BE2C (cell line): ENCODE measurements at places on chromosomes 6 and 20.

DNA sequence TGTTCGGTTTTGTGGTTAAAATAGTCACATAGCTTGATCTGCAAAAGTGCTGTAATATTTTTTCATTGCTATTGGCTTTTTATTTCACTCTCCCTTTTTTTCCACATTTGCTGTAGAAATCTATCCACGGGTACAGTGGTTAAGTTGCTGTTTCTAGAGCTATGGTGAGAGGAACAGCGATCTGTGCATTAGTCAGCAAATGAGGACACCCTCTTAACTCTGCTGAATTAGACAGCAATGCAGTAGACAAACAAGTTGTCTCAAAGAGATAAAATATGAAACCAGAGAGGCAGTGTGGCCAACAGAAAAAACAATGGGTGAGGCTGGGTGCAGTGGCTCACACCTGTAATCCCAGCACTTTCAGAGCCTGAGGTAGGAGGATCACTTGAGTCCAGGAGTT, 17.6 kb upstream of the SYNJ2 start:
- DNase-seq: no peak

DNA sequence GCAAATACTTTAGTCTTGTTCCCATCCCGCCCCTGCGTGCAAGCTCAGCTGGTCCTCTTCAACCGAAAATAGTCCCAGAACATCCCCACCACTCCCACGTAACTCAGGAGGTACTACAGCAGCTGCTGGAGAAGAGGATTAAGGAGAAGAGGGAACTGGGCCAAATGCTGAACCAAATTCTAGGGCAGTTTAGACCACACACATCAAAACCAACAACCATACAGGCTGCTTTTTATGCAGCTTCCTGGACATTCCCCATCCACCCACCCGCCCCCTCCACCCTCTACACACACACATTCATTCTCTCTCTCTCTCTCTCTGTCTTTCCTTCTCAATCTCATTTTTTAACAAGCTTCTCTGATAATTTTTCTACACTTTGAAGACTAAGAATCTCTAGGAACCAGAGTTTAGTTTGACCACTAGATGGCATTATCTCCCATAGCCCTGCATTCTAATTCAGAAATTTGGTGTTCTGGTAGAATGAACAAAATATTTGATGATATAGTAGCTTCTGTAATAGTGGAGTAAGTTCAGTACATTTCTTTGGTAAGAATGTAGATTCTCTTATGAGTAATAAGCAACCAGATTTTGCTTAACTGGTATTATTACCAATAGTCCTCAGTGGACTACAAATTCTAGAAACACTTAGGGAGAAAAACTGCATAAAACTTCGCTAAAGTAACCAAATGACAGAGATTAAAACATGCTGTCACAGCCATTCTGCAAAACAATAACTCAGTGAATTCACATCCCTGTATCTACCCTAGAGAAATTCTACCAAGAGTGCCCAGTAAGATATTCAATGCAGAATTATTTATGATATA, 52.1 kb upstream of the BEND6 start:
- no peak for DNase-seq

GRCh38 chr6:24093381-24093780, 32.6 kb upstream of the NRSN1 start:
- no peak for DNase-seq

- no peak for DNase-seq
Observed at GRCh38 chr20:4937407-4938319, 63.6 kb downstream of the SLC23A2 start.

DNA sequence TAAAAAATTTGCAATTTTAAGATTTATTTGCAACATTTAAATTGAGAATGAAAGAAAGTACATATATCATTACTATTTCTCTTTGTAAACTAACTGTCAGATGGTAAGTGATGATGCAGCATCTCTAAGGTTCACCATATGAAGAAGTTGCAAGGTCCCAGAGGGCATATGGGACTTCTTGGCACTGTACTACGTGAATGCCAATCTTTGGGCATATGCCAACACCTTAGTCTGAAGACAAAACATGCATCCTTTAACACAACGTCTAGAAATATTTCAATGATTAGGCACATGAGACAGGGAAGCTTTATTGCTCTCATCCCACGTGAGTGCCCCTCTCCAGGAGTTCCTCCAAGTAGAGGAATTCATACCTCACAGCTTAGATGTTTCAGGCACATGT, 66.8 kb downstream of the CDK19 start:
- no peak for DNase-seq

- DNase-seq: no peak
Observed at GRCh38 chr6:150091476-150091875, 22.6 kb upstream of the ULBP3 start.

GRCh38 chr6:32194388-32194787, 1.9 kb upstream of the GPSM3 start:
- no peak for DNase-seq

- no peak for DNase-seq
Observed at GRCh38 chr6:158808941-158809678, 10.1 kb downstream of the EZR start.

GRCh38 chr6:129472239-129472638, 237.7 kb downstream of the ARHGAP18 start:
- DNase-seq: no peak

DNA sequence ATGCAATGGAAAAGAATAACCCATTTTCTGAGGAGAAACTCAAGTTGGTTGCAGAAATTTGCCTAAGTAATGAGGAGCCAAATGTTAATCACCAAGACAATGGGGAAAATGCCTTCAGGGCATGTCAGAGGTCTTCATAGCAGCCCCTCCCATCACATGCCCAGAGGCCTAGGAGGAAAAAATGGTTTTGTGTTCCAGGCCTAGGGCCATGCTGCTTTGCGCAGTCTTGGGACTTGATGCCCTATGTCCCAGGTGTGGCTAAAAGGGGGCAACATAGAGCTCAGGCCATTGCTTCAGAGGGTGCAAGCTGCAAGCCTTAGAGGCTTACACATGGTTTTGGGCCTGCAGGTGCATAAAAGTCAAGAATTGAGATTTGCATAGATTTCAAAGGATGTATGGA, 485.9 kb downstream of the EYS start:
- no peak for DNase-seq

DNA sequence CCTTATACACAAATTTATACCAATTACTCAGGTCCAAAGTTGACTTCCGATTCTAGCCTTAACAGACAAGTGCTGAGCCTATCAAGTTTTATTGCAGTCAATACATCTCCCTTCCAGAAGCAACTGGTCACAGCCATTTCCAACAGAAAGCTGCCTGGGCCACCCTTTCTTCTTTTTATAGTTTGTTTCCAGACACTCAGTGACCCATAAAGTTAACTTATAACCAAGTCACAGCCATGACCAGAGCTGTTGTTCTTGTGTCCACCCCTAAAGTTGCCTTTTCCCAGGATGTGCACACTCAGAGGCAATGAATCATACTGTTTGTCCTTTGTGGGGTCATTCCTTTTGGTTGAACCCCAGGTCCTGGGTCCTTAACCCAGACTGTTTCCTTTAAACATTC, 89.9 kb downstream of the CD83 start:
- DNase-seq: no peak

- no peak for DNase-seq
Observed at GRCh38 chr6:162124710-162125435, 602.7 kb downstream of the PRKN start.

GRCh38 chr20:300345-300990, 3.1 kb downstream of the ZCCHC3 start:
- no peak for DNase-seq

DNA sequence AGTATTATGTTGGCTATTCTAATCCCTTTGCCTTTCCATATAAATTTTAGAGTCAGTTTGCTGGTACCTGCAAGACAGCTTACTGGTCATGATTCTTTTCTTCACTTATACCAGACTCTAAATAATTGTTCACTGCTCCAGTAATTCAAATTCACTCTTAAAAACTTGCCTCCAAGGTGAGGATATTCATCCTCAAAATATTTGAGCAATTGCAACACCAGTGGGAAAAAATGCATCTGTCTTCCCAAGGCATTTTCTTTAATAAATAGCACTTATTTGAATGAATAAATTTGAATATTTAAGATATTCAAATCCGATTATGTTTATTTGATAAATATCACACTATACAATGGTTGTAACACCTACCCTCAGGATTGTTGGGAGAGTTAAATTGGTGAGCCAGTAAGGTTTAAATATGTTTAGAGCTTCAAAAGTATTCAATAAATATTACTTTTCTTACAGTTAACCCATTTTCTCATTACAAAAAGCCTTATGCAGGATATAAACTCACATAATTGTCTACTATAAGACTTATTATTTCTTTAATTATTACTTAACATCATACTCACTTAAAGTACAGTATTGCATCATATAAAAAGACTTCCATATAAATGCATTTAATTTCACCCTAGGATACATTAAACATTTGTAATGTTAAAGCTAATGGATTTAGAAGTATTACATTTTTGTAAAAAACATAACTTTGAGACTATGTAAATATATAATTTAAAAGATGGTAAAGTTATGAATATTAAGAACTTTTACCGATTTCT, 285.6 kb downstream of the SAMD5 start:
- DNase-seq: no peak

DNA sequence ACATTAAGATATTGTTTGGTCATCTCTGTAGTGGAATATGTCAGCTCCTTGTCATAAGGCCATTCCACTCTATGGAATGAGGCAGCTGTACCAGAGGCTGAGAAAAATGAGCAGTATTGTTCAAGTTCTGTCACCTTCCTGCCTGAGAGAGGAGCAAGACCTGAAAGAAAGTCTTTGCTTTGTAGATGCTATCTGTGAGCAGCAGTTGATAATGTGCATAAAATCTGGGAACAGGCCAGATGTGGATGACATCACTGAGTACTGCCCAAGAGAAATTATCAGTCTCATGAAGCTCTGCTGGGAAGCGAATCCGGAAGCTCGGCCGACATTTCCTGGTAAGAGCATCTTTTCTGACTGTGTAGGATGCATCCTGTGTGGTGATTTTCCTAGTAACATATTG, 16.8 kb downstream of the RIPK1 start:
- DNase-seq: no peak

GRCh38 chr6:163956571-163957407, 542.3 kb downstream of the QKI start:
- peak; percentile 81 for DNase-seq

DNA sequence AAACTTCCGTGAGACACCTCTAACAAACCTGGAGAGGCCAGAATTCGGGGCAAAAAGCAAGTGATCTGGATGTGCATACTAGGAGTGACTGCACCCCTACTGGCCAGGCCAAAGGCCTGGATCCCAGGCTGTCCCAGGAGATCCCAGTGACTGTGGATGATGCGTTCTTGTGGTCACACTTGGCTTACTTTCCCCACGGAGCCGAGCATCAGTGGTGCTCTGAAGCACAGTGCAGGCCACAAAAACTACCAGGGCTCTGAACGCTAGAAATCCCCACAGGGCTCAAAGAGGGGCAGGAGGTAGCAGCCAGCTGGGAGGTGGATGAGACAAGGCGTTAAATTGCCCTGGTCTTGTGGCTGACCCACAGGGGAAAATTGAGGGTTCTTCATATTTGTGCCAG, 7.1 kb downstream of the TRIM26 start:
- no peak for DNase-seq

DNA sequence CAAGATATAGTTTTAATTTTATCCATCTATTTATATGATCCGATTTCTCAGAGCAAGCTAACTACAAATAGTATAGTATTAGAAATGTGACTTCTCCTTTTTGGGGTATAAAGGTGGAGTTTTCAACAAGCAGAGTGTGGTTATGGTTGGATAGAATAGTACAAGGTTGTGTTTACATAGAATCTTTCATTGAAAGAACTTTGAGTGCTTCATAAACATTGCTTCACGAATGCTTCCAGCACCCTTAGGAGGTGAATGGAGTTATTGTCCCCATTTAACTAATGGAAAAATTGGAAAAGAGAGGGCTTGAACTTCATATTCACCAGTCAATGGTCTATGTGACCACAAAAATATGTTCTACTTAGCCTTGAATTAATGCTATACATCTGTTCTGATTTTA, 134.1 kb upstream of the CITED2 start:
- DNase-seq: no peak

GRCh38 chr6:118980063-118980462, 45.1 kb upstream of the MCM9 start:
- DNase-seq: no peak

- DNase-seq: no peak
Observed at GRCh38 chr6:158568549-158568948, 8.7 kb downstream of the TMEM181 start.

DNA sequence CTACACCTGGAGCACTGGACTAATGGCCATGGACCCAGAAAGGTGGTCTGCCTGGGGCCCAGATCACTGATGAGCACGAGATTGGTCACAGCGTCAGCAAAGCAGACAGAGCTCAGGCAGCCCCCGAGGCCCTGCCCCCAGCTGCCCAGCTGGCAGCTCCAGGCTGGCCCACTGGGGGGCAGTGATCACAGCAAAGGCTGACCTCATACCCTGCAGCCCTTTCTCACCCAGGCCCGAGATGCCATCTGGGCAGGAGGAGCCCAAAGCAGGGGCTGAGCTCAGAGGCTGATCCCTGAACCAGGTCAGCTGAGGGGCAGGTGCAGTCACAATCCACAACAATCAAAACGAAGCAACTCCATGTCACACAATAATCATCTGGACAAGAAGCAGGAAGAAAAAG, 4.1 kb downstream of the MAP1LC3A start:
- peak; percentile 59 for DNase-seq

DNA sequence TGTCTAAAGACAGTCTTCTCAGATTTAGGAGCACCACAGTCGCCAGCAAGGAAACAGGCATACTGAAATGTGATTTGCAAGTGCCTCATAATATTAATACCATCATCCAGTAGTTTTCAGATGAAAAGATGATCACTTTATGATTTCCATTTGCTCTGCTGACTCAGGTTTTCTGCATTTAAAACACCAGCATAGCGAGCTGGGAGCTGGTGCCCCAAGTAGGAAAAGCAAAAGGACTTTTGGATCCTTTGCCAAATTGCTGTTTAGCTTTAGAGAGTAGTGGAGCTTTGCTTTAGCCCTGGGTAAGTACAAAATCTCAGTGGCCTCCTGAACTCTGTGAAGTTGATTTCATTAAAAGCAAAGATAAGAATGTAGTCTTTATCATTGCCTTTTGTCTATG, 78.5 kb downstream of the JAG1 start:
- no peak for DNase-seq

DNA sequence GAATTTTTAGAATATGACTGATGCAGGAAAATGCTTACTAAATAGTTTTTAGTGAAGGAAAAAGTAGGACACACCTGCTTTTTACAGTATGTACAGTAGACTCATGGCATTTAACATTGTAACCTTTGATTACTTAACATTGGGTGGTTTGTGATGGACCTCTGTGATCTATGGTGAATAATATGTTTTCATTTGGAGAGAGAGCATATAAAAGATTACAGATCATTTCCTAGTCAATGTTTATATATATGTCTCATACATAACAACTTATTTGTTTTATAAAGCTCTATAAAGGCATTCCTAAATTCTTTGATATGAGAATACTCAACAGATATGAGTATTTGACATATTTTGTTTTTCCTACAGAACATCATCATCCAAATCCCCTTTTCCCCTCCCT, 129.3 kb upstream of the PDE7B start:
- no peak for DNase-seq

DNA sequence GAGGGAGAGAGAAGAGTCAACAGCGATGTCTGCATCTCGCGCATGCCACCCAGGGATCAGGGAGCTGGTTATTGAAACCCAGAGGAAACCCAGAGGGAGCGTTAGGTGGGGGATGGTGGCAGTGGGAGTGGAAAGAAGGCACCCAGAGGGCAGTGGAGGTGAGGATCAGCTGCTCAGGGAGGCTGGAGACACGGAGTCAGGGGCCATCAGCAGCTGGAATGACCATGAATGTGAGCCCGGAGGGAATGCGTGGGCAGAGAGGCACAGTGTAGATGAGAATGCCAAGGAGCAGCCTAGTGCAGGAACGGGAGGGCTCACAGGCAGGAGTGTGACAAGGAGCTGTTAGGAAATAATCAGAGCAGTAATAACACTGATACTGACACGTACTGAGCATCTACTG, 36.2 kb downstream of the RSPO4 start:
- DNase-seq: no peak
